ENCODE measurements at places on chromosomes 2 and 18. TPM values are rescaled to one million over a fixed set of nuclear protein-coding genes. Genes with fewer than 3 reads are reported as not detected.

- DNase-seq, result no peak
These were observed 56.1 kb upstream of the PEX13 start for GRCh38 chr2:60961457-60961856.

DNA sequence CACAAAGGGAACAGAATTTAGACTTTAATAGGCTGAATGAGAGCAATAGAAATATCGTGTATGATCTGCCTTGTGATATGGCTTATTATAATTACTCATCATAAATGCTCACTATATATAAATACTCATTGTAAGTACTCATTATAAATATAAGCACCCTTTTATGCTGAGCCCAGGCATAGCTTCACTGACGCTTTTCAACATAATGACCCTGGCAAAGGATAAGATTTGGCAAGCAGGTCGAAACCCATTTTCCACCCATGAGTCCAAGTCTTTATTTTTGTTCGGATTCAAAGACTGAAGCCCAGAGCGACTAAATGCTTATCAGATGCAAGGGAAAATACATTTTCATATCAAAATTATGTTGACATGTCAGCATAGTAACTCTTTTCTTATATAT is 500.4 kb downstream of the SLC4A3 start:
- DNase-seq, result no peak

DNA sequence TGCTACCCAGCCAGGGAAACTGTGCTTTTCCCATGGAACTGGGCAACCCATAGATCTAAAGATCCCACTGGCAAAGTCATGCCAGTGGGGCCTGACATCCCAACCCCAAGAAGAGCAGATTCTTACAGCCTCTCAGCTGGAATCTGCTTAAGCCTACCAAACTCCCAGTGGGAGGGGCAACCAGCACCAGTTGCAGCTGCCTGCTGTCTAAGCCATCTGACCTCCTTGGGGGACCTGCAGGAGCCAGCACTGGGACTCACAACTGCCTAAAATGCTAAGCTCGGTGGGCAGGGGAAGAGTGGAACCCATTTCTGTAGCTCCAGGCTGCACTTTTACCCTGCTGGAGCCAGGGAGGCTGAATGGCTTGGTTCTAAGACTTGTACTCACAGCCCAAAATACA is 770.7 kb upstream of the SLC8A1 start:
- no peak for DNase-seq

DNA sequence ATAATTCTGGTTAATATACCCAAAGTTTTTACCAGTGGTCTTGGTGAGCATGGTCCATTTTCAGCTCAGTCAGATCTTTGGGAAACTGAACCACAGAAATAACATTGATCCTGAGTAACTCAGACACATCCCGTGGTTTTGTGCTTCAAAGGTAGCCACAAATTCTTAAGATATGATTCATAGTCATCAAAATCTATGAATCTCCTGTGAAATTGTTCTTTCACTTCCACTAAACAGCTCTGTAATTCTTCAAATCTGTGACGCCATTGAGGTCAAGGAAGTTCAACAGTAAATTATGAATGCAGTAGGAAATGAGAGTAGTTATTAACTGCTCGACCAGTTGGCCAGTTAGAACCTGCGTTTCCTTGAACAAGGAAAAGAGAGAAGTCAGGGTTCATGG is 147.3 kb downstream of the IRS1 start:
- DNase-seq, result no peak

GRCh38 chr2:118151831-118152230 is 63.6 kb downstream of the INSIG2 start:
- DNase-seq, result no peak

DNA sequence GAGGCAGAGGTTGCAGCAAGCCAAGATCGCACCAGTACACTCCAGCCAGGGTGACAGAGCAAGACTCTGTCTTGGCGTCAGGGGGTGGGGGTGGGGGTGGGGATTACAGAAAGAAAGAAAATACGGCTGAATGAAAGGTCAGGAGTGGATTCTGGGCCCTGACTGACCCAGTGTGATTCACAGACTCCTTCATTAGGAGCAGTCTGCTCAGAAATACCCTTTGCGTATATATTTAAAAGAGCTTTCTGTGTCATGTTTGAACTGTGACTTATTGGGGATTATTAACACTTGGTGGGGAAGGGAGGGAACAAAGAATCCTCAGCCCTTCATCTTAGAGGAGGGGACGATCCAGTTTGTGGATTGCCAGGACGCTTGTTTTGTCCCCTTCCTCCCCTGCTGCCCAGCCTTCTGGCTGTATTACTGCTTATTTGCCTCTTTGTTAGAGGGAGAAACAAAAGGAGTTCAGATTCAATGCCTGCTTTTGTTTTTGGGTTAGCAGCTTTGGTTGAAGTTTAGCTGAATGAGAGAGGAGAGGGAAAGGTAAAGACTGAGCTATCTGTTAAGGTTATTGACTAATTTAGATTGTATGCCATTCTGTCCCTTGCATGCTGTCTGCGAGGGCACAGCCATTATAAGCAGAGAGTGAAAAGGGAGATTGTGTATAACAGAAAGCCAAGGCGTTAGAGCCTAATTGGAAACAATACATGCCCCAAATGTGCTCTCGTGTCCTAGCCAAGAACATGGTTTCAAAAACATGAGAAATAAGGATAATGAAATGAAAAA is 118.3 kb downstream of the FMNL2 start:
- DNase-seq, result no peak

DNA sequence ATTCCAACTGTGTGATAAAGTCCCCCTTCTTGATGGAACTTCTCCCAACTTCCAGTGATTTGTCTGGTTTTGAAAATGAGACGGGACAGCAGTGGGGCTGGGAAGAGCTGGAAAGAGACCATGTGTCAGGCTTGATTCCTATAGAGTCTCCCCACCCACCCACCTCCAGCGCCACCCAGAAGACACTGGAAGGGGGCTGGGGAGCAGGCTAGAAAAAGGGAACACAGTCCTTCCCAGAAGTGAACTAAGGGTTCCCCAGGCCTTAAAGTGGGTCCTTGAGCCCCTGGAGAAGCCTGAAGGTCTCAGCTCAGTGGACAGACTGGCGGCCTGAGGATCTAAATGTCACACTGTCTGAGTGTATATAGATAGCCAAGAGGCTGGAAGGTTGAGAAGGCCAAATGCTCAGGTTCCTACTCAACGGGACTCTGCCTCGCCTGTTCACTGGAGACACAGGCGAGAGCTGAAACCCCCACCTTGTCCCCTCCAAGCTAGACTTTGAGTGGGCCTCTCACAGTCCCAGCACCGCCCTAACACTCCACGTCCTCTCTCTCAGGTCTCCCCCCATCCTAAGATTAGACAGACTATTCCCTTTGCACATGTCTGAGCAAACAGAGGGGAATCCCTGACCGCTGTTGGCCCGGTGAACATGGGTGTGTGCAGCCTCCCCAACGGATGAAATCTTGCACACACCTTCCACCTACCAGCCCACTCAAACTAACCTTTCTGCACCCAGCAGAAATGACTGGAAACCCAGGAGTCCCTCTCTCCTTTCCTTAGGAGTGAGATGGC is 1.6 kb downstream of the PKDCC start:
- DNase-seq, result no peak

GRCh38 chr2:156343940-156344301 is 11.4 kb upstream of the NR4A2 start:
- no peak for DNase-seq

DNA sequence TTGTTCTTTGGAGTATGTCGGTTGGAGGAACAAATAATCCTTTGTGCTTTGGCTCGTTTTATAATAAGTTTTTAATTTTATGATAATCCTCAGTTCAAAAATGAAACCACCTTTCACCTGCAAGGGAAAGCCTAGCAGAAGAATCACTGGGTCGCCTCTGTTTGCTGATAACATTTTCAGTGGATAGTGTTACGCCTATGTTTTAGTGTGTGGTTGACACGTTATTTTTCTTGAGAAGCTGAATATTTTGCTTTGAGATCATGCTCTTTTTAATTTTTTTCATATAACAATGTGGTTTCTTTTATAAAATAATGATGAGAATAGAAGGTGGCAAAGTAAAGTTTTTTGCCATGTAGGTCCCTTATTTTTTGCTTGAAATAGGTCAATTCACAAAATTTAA is 172.7 kb upstream of the ZEB2 start:
- DNase-seq, result no peak

GRCh38 chr2:64623242-64623850 is 30.4 kb downstream of the SERTAD2 start:
- peak; percentile 7 for DNase-seq

DNA sequence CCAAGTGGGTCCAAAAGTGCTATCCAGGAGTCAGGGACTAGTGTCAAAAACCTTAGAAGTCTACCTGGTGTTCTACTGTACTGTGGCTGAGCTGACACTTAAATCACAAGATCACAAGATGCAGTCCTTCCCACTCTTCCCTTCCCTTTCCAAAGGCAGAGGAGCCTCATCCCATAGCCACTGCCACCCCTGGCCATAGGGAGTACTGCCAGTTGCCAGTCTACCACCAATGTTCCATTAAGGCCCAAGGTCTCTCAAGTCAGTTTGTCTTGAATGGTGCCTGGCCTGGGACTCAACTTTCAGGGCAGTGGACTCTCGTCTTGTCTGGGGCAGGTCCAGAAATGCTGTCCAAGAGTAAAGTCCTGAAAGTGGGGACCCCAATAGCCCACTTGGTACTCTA is 585.6 kb downstream of the NUP35 start:
- DNase-seq, result no peak

DNA sequence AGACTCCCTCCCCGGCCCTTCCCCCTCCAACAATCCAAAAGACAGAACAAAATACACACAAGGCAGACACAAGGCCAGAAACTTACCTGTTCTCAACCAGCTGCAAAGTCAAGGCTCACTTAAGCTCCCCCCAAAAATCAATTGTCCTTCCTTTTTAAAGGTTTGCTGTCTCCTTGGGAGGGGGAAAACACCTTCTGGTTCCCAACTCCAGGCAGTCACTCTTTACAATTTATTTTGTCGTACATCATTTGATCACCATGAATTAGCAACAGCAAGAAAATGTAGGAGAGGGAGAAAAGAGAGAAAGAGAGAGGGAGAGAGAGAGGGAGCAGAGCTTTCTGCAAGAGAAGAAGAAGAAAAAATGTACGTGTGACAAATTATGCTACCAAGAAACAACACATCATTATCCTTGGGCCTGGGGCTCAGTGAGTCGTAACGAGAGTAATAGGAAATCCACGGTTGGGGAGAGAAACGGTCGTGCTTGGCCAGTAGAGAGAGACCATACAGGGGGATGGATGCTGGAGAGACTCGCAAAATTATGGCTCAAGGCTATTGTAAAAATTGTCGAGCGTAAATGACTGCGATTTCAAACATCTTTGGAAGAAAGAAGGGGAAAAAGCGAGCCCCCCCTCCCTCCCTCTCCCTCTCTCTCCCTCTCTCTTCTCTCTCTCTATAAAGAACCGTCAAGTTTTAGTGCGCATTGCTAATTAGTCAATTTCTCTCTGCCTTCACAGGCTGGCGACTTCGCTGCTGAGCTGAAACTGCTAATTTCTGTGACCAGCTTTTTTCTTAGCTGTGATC is at the start of gene KLHL14:
Gene KLHL14, minus strand, starts transcription at position 443 of the 801 bp plus-strand sequence. CDS start 2,432 bp downstream, outside the sequence.
- no peak for DNase-seq

DNA sequence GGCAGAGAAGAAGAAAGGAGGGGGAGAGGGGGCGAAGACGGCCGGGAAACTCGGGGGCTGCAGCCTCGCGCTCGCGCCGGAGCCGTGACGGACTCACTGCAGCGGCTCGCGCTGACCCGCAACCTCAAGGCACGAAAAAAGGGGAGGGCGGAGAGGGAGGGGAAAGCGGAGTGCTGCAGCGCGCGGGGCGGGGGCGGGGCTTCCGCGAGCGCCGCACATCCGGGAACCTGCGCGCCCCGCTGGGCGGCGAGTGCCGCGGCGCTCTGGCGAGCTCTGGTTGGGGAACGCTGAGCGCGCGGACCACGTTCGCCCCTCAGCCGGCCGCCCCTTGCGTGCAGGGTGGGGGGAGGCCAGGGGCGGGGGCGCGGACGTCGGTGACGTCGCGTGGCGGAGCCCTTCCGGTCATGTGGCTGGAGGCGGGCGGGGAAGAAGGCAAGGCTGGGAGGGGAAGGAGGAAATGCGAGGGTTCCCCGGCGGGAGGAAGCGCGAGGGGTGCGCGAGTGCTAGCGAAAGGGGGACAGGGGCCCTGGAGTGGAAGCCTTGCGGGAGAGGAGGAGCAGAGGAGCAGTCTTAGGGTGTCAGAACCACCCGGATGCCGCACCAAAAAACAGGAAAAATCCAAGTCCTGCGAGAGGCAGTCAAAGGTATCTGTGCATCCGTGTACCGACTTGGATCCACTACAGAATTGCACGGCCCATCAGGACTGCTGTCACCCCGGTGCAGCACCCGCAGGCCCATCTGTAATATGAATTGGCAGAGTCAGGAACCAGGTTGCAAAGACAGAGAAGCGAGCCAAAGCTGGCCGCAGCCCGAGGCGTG is at the start of gene PPP3R1:
Gene PPP3R1, minus strand, starts transcription at position 133 of the 819 bp plus-strand sequence. CDS start 405 bp downstream, outside the sequence.
- peak; percentile 76 for DNase-seq

- DNase-seq, result no peak
These were observed 130.9 kb upstream of the GLI2 start for GRCh38 chr2:120604767-120605166.

- no peak for DNase-seq
These were observed 31.7 kb downstream of the MAP4K3 start for GRCh38 chr2:39405364-39405763.

GRCh38 chr2:105090091-105090490 is 52.2 kb downstream of the MRPS9 start:
- DNase-seq, result no peak

GRCh38 chr18:32918692-32919250 is 145.9 kb upstream of the KLHL14 start:
- no peak for DNase-seq

GRCh38 chr18:10414293-10414842 is 40.1 kb upstream of the APCDD1 start:
- no peak for DNase-seq

- no peak for DNase-seq
These were observed 300.4 kb downstream of the ZNF407 start for GRCh38 chr18:74897971-74898657.

- DNase-seq, result no peak
These were observed 48.5 kb downstream of the CACNB4 start for GRCh38 chr2:152050341-152050740.

Gene DCAF17
- 25.7 TPM for total RNA-seq

Gene CCDC85A
- total RNA-seq, result 7.8 TPM

Gene IL1B
- 2.9 TPM for total RNA-seq

Gene UNC80
- not detected for total RNA-seq

Gene LRRC30
- total RNA-seq, result not detected

Gene DHRS9
- total RNA-seq, result 6.7 TPM

Gene DOK6
- 0.19 TPM for total RNA-seq

Gene ATP6V1B1
- total RNA-seq, result 3.6 TPM

Gene DNAH7
- 0.16 TPM for total RNA-seq

Gene CAD
- total RNA-seq, result 29.3 TPM

Gene CXCR1
- total RNA-seq, result 0.63 TPM

Gene DSG4
- 0.63 TPM for total RNA-seq

Gene LTBP1
- 81.0 TPM for total RNA-seq

Gene EVX2
- total RNA-seq, result not detected
